Activated effector memory CD4-positive, alpha-beta T cell treated with anti-CD3 and anti-CD28 coated beads, Interleukin-2, amount 50 U/mL, for 16 hours (primary cell): ENCODE measurements at places on chromosomes 7 and 10.

DNA sequence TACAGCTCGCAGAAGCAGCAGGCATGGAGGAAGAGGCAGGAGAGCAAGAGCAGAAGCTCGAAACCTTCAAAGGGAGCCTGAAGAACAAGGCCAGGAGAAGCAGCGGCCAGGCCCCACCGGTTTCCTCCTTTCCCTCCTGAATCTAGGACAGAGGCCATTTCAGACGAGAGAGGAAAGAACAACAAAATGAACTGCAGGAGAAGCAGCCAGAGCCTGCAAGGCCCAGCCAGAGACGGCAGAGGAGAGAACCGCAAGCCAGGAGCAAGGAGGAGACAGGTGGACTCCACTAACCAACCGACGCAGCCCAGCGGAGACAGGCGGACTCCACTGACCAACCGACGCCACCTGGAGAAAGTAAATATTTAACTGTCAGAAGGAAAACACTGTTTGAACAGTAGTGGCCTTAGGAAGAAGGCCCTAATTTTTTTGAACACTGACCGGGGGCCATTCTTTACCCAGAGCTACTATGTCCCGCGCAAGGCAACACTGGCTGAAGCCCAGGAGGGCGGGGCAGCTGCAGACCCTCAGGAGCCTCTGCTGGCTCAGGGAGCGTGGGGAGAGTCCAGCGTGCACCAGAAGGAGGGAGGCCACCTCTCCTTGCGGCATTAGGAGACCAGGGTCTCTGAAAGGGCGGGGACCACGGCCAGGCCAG is 559.2 kb downstream of the PTPRN2 start:
- no peak for DNase-seq

GRCh38 chr7:25353732-25354131 is 125.4 kb upstream of the NPVF start:
- DNase-seq: no peak

GRCh38 chr10:95601116-95601719 is 40.0 kb upstream of the SORBS1 start:
- DNase-seq: peak; percentile 70

DNA sequence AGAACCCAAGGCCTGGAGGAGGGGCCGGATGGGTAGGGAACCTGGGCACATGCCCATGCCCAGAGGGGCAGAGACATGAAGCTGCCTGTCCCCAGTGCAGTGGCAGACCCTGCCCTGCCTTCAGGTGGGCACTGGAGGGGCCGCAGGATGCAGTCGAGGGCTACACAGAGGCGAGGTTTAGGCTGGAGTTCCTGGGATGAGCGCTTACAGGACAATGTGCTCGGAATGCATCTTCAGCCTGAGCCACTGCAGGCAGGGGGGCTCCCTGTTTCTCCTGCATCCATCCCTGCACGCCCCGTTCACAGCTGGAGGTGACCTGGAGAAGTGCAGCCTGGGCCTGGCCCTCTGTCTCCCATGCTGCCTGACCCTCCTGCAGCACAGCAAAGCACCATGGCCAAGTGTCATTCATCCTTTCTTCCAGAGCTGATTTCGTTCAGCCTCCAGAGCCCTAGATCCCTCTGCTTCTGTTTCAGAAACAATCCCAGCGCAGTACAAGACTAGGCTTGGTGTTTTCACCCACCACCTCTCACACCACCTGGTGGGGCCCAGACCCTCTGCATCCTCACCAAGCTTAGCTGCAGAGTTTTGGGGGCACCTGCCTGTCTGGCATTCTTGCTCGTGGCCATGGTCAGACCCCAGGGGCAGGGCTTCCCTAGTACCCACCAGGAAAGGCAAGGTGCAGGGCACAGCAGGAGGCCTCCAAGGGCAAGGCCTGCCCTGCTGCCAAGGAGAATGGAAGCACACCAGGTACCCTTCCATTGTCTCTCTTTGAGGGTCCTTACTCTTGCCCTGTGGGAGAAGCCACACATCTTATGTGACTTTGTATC is 311.9 kb downstream of the TCERG1L start:
- no peak for DNase-seq

DNA sequence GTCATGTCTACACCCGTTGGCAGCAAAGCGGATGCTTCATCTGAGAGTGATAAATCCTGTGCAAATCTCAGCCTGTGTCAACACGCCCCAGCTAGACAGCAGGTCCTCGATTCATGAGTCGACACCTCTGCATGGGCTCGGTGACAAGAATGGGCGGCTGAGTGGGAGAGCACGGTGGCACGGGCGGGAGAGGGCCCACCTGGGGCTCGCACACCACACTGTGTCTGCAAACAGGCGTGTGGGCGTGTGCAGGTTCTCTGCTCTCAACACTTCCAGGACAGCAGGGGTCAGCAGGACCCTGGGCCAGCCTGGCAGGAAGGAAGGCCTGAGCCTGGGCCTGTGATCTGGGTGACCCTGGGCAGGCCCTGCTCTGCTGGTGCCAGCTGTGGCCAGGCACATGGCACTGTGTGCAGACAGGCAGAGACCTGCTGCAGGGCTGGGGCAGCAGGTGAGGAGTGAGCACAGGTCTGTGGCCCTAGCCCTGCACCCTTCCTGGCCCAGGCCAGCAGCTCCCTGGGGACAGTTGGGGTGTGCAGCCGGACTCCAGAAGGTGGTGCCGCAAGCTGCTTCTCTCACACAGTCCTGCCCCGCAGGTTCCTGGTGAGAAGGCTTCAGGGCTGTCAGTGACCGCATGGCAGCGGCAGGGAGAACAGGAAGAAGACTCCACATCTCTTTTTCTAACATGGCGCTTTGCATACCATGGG is 216.4 kb downstream of the ELFN1 start:
- DNase-seq: no peak

DNA sequence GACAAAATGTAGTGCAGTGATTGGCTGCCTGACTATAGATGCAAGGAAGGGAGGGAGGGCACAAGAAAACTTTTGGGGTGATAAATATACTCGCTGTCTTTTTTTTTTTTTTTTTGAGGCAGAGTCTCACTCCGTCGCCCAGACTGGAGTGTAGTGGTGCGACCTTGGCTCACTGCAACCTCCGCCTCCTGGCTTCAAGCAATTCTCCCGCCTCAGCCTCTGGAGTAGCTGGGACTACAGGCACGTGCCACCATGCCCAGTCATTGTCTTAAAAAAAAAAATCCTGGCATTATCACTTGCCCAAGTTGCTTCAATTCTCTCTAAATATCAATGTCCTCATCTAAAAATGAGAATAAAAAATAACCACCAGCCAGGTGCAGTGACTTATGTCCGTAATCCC is 7.6 kb upstream of the FZD9 start:
- no peak for DNase-seq

DNA sequence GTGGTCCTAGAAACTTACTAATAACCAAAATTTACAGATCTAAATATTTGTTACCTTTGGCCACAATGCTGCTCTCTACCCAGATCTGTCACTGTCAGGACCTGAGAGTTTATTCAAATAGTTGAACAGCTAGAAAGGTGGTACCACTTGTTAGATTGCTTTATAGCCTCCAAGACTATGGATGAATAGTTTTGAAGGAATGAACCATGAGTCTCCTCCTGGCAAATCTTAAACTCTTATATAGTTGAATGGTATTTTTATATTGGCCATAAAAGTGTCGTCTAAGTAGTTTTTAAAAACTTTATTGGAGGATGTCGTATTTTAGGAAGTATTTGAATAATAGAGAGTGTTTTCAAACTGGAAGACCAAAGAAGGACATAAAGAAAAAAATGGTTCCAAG is 178.7 kb downstream of the AHR start:
- no peak for DNase-seq

GRCh38 chr10:83372646-83373045 is 766.7 kb upstream of the GHITM start:
- no peak for DNase-seq

GRCh38 chr10:90589825-90590224 is 268.0 kb downstream of the HTR7 start:
- no peak for DNase-seq

- DNase-seq: no peak
Observed at GRCh38 chr7:123154231-123154860, 45.4 kb downstream of the SLC13A1 start.

GRCh38 chr10:24866604-24867583 is 85.5 kb downstream of the PRTFDC1 start:
- no peak for DNase-seq

DNA sequence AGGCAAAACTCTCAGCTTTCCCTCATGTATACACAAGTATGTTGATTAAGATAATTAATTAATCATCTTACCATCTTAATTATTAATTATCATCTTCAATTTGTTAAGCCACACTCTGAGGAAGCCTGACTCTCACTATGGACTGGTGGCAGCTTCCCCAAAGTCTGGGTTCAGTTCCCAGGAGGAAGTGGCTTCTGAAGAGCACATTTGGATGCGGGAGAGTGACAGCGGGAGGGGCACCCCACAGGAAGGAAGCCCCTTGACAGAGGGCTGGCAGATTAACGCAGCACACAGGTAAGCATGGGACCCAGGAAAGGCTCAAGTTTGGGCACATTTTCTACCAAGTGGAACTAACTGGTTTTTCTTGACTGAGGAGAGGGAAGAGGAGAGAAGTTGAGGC is 13.4 kb upstream of the SLIT1 start:
- no peak for DNase-seq

GRCh38 chr10:116268976-116269375 is 4.0 kb downstream of the GFRA1 start:
- DNase-seq: no peak

GRCh38 chr10:100744987-100745881 is at the start of gene PAX2:
Gene PAX2, plus strand, starts transcription at chr10:100745582. Its CDS starts 679 bp downstream, at chr10:100746261.
- DNase-seq: no peak

- DNase-seq: no peak
Observed at GRCh38 chr7:521221-522070, 1.8 kb upstream of the PDGFA start.

DNA sequence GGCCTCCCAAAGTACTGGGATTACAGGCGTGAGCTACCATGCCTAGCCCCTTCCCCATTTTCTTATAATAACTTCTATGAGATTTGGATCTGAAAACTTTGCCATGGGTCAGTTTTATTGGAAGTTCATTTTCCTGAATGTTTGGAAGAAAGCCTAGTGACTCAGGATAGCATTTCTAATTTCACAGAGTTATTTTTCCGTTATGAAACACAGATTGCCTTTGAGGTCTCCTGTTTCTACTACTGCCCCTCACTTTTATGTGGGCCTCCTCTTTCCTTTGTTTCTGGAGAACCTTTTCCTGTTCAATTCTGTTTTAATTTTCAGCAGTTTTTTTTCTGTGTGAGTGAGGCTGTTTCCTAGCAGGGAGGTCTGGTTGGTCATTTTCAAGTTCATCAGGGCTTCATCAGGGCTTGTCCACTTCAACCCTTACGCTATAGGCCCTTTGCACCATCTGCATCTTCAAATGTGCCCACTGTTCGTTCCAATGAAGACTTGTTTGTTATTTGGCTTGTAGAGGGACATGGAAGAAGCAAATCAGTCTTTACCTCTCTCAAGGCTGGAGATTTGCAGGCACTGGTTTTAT is 58.7 kb downstream of the BMPR1A start:
- DNase-seq: no peak

GRCh38 chr7:131656980-131657723 is 100.7 kb upstream of the PODXL start:
- no peak for DNase-seq

GRCh38 chr10:28530751-28531150 is 2.2 kb upstream of the WAC start:
- DNase-seq: no peak

GRCh38 chr10:132752378-132752777 is 33.6 kb downstream of the NKX6-2 start:
- no peak for DNase-seq

DNA sequence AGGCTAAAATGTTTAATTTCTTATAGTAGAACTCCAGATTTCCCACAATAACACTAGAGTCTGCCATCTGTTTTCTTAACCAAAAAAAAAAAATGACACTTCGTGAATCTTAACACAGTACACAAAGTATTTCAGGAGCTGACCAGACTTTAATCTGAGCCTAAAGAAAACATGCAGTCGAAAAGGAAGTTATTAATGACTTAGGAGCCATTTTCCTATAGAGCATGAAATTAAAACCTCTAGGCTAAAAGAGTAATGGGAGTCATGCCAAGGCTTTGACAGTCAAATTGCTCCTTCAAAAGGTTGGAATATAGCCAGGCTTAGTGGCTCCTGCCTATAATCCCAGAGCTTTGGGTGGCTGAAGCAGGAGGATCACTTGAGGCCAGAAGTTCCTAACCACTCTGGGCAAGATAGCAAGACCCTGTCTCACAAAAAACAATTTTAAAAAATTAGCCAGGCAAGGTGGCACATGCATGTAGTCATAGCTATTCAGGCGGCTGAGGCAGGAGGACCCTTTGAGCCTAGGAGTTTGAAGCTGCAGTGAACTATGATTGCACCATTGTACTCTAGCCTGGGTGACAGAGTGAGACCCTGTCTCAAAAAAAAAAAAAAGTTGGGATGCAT is 13.6 kb downstream of the MICU1 start:
- no peak for DNase-seq

DNA sequence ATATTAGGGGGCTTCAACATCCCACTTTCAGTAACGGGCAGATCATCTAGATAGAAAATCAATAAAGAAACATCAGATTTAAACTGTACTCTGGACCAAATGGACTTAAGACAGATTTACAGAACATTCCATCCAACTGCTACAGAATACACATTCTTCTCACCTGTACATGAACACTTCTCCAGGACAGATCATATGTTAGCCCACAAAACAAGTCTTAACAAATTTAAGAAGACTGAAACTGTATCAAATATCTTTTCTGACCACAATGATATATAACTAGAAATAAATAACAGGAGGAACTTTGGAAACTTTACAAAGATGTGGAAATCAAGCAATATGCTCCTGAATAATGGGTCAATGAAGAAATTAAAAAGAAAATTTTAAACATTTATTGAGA is 86.7 kb downstream of the MICU1 start:
- no peak for DNase-seq

DNA sequence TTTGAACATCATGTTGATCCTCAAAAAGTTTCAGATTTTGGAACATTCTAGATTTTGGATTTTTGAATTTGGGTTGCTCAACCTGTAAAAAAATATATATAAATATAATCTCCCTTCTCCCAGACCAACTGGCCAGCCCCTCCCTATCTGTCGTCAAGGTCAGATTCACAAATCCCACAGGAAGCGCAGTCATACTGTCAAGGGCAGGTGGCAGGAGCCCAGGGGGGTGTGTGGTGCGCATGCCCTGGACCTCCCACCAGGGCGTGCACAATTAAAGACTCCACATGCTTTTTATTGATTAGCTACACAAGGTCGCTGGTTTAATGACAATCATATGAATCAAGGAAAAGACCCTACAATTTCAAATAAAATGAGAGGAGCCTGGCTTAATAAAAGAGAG is 77.0 kb upstream of the EEPD1 start:
- DNase-seq: no peak

- DNase-seq: no peak
Observed at GRCh38 chr10:63965846-63966245, 444.6 kb downstream of the REEP3 start.

GRCh38 chr10:15445006-15445390 is 73.9 kb upstream of the FAM171A1 start:
- no peak for DNase-seq

DNA sequence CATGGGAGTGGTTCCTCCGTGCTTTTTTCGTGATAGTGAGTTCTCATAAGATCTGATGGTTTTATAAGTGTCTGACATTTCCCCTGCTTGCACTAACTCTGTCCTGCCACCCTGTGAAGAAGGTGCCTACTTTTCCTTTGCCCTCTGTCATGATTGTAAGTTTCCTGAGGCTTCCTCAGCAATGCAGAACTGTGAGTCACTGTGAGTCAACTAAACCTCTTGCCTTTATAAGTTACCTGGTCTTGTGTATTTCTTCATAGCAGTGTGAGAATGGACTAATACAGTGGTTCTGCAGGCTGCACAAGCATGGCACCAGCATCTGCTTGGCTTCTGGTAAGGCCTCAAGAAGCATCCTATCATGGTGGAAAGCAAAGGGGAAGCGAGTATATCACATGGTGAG is 1144.6 kb downstream of the SORCS3 start:
- DNase-seq: no peak

GRCh38 chr10:29239569-29240472 is 49.0 kb upstream of the LYZL1 start:
- no peak for DNase-seq
